ENCODE measurements at places on chromosomes 3 and 15.

DNA sequence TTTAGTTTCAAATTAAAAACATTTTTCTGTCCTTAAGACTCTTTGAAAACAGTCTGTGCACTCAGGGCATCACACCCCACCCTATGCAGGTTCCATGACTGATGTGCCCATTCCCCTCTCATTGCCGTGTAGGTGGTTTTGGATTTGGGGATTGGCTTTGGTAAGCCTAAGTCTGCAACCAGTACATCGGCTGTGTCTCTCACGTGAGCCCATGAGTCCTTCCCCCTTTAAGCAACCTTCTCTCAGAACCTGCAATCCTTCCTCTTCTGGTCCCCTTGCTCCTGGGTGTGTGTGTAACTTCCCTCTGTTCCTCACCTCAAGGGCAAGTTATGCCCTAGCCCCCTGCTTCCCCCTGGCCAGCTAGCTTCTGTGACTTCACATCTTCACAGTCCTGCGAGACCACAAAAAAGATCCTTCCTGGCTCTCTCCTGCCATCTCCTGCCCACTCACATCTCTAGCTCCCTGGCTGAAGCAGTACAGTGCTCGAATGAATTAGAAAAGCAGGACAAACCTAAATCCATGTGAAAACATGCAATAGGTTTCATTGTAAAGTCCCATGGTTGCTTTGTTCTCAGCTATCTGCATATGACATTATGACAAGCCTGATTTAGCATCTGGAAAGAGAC lies 126.7 kb downstream of the UACA start:
- DNase-seq: no peak

DNA sequence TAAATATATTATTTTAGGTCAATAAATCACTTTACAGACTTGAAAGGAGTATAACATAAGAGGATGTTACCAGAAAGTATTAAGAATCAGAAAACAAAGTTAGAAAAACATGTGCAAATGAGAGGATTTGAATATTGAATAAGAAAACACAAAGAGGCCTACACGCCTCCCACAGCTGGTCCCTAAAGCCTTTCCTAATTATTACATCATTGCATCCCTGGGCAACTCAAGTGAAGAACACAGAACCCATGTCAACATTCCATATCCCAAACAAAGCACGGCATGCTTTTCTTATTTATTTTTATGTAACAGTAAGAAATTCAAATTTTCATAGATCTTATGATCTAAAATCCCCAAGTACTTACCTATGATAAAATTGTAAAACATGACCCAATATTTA lies 61.2 kb downstream of the HERC1 start:
- DNase-seq: no peak

GRCh38 chr3:20645340-20645739 lies 459.3 kb upstream of the SGO1 start:
- no peak for DNase-seq

DNA sequence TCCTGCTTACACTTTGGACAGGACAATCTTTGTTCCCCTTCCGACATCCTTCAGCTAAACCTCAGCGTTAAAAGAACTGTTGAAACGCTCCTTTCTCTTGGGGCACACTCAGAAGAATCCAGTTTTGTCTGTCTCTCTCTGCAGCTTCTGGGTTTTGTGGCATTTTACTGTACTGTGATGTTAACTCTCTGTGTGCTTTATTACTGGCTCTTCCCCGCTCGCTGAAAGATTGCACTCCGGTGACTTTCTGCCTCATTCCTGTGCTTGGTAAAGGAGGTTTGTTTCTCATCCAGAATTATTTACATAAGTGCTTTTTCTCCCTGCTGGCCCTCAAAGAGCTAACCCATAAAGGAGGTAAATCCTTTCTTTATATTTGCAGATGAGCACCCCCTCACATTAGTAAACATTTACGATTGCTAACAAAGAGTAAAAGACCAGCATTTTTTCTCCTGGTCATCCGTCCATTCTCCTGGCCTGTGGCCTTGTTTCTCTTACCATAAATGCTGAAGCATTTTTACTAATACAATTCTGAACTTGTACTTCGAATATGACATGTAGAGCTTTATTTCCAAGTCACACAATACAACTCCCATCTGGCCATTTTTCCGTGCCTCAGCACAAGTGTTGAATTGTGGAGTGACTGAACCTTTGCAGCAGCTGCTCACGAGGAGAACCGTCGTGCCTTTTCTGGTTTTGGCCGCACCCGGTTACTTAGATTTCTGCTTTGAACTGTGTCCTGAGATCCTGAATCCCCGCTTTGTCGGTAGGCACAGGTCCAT lies 69.3 kb upstream of the RPL35A start:
- no peak for DNase-seq

GRCh38 chr15:62452667-62453066 lies 287.6 kb upstream of the C2CD4B start:
- no peak for DNase-seq

- no peak for DNase-seq
Measured at GRCh38 chr3:20323307-20323927, 137.4 kb upstream of the SGO1 start.

- no peak for DNase-seq
Measured at GRCh38 chr3:132380920-132381319, 36.4 kb upstream of the DNAJC13 start.

GRCh38 chr3:151911462-151911861 lies 38.0 kb downstream of the SUCNR1 start:
- no peak for DNase-seq

DNA sequence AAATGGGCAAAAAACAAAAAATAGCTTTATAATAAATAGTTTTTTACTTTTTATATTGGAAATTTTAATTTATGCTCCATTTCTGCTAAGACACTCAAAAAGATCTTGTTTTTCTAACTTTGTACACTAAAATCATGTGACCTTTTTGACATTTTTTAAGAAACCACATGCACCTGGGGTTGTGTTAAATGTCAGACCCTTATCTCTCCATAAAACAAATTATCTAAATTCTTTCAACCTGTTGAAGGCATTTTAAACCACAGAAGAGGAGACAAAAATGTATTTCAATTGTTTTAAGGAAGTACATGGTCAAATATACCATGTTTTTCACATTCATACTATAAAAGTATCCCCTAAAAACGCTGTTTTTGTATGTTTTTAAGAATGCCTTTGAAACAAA lies 29.2 kb downstream of the IFT80 start:
- no peak for DNase-seq

DNA sequence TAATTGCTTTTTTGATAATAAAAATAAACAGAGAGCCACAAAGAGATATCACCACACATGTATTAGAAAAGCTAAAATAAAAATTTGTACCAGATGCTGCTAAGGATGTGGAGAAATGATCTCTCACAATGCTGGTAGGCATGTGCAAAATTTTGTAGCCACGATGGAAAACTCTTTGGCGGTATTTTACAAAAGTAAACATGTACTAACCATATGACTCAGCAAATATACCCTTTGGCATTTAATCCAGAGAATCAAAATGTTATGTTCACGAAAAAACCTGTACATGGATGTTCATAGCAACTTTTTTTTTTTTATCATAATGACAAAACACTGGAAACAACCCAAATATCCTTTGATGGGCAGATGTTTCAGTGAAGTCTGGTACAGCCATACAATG lies 261.2 kb downstream of the LPP start:
- no peak for DNase-seq

DNA sequence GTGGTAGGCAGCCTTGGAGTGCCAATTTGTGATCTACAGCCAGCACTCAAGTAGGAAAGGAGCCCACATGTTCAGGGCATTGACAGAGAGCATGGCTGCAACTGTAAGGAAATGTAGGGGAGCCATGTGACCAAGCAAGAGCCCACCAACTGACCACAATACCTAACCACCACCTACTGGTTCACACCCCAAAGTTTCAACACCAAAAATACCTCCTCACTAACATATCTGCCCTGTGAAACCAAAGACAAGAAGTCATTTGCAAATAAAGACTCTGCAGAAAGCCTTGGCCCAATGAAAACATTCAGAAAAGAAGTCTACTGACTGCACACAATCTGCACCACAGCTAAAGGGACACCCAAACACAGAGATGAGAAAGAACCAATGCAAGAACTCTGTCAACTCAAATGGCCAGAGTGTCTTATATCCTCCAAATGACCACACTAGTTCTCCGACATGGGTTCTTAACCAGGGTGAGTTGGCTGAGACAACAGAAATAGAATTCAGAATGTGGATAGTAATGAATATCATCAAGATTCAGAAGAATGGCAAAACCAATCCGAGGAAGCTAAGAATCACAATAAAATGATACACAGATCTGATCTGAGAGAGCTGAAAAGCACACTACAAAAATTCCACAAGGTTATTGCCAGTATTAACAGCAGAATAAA lies 40.6 kb downstream of the SLC9C1 start:
- no peak for DNase-seq

GRCh38 chr15:78418686-78419085 lies 19.3 kb upstream of the IREB2 start:
- DNase-seq: no peak

- no peak for DNase-seq
Measured at GRCh38 chr3:129461461-129462146, 21.6 kb downstream of the IFT122 start.

GRCh38 chr3:38264779-38265178 lies 833 bp upstream of the SLC22A13 start:
- DNase-seq: no peak

- DNase-seq: no peak
Measured at GRCh38 chr3:139044366-139045210, at the start of gene PRR23C. Gene PRR23C, minus strand, starts transcription at chr3:139044892. Its CDS starts 272 bp downstream, at chr3:139044620.

- no peak for DNase-seq
Measured at GRCh38 chr15:83012636-83013035, 1.2 kb upstream of the C15orf40 start.

GRCh38 chr15:81265256-81265943 lies 58.5 kb downstream of the STARD5 start:
- no peak for DNase-seq

DNA sequence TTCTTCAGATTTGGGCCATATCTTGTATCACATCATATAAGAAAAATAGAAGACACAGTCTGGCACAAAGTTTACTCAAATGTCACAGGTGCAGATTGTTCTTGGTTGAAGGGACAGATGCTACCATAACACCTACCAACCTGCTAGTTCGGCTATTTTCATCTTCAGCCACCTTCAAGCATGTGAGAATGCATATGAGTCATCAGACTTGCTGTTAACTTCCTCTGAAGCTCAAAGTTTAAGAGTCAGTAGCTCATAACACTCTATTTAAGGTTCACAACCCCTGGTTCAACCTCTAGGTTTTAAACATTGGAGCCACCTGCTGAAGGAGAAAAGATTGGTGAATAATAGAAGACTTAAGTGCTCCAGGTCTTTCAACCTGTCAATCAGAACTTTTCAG lies 522.8 kb downstream of the NLGN1 start:
- no peak for DNase-seq

DNA sequence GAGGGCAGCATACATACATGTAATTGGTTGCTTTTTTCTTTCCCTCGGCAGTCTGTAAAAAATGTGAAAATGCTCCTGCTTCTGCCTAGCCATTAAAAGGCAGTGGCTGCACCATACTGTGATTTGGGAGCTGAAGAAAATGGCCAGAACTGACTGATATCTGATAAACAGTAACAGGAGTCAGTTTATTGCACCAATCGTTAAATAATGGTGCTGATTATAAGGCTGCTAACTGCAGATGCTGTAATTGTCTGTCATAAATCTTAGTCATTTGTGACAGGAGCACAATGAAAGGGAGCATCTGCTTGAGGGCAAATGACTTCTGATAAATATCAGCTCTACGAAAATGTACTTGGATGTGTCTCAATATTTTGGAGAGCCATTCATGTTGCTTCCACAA lies 263.1 kb upstream of the DNAJC19 start:
- DNase-seq: no peak

DNA sequence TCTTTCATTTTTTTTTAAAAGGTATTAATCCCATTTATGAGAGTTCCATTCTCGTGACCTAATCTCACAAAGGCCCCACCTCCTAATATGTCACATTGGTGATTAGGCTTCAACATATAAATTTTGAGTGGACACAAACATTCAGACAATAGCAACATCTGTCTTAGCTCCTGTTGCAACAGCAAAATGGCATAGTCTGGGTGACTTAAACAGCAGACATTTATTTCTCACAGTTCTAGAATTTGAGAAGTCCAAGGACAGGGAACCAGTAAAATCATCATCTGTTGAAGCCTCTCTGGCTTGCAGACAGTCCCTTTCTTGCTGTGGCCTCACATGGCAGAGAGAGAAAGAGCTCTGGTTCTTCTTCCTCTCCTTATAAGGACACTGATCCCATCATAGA lies 3.2 kb upstream of the PLSCR2 start:
- no peak for DNase-seq

GRCh38 chr15:86284635-86285034 lies 205.0 kb downstream of the AGBL1 start:
- no peak for DNase-seq

DNA sequence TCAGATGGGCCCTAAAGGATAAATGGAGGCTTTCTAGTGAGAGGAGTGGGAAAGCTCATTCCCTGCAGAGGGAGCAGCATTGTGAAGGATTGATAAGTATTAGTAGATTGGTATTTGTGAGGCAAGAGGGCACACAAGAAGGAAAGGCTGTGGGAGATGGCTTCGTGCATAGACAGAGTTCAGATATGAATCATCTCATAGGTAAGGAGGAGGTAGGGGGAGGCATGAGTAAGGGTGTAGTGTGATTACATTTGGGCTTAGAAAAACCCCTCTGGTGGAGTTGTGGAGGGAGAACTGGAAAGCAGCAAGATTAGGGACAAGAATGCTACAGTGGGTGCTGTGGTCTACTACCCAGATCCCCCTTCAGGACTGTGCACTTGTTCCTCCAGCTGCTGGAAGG lies 29.6 kb downstream of the ONECUT1 start:
- DNase-seq: no peak

DNA sequence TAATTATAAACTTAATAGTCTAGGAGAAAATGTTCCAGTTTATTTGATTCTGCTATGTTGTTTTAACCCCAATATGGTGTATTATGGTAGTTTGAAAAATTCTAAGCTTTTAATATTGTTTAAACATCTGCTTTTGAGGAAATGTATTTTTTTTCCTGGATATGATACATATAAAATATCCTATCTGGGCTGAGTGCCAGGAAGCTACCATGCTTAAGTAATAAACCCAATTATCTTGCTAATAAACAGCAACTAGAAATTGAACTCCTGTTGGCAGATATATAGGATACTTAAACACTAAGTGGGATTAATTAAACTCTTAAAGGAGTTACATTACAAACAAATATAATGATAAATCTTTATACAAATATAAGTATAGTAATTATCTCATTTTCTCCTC lies 293.7 kb upstream of the GRM7 start:
- no peak for DNase-seq

All from CD4-positive, alpha-beta T cell treated with Interleukin-15 for 4 hours (primary cell).